NCI-H524 treated with DMSO at 0.1 percent for 48 hours (cell line): ENCODE measurements at places on chromosomes 16 and 17.
A peak's percentile ranks its signal among the peaks of the same experiment; 100 is the strongest.

DNA sequence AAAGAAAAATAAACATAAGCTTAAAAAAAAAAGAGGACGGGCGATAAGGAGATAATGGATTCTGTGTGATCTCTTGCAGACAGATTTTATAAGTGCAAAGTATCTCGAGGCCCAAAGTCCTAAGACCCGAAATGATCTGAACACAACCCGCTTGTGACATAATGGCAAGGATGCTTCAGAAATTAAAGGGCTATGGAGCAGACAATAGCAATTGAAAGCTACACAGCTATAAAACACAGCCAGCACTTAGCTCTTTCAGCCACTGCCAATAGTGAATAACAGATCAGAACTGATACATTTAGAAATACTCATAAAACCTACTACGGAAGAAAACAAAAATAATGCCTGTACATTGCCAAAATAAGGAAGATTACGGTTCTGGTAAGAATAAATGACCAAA is 117.5 kb downstream of the ZFHX3 start:
- DNase-seq = no peak

GRCh38 chr16:57608462-57609113 is 19.8 kb upstream of the ADGRG1 start:
- DNase-seq = no peak

DNA sequence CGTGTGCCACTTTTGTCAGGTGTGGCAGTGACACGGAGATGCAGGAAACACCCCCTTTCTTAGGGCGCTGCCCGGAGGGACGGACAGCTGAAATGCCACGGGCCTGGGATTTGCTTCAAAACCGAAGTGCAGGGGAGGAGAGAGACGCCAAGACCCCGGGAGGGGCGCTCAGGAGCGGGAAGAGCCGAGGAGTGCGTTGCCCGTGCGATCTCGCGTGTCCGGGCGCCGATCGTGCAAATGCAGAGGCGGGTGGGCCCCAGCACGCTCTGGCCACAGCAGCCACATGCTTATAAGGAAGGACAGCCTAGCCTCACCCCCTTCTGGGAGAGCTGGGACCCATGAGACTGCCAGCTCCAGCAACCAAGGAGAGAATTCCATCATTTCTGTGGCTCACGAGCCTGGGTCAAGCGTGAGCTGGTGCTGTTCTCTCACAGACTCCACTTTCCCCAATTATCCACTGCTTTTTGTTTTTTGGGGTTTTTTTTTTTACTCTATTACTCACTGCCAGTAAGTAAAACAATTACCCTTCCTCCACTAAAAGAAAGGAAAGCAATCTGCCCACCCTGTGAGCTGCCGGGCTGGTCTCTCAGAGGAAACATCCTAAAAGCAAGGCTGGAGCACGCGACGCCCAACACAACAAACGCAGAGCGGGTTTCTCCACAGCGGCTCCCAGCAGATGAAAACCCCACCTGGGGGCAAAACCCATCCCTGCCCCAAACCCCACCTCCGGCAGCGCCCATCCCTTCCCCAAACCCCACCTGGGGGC is 27.2 kb upstream of the C16orf95 start:
- DNase-seq = no peak

- no peak for DNase-seq
Measured at GRCh38 chr17:37056622-37057021, 107.9 kb downstream of the AATF start.

DNA sequence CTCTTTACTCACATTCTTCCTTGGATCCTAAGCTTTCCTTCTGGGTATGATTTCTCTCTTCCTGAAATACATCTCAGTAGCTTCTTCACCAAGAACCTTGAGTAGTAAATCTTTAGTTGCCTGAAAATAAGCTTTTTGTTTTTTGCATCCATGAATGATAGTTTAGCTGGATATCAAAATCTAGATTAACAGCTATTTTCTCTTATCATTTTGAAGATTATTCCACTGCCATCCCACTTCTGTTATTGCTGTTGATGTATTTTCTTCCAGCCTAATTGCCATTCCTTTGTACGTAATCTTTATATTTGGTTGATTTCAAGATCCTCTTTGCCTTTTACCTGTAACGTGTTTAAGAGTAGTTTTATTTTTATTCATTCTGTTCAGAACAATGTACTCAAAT is 7.6 kb upstream of the FBXO39 start:
- no peak for DNase-seq

- no peak for DNase-seq
Measured at GRCh38 chr17:49382556-49382955, 20.5 kb upstream of the ZNF652 start.

- no peak for DNase-seq
Measured at GRCh38 chr17:41621916-41622315, 2.5 kb downstream of the KRT17 start.

GRCh38 chr17:17161759-17162158 is 44.4 kb downstream of the PLD6 start:
- no peak for DNase-seq

GRCh38 chr17:30378241-30378824 is 394 bp upstream of the CPD start:
- DNase-seq = no peak

DNA sequence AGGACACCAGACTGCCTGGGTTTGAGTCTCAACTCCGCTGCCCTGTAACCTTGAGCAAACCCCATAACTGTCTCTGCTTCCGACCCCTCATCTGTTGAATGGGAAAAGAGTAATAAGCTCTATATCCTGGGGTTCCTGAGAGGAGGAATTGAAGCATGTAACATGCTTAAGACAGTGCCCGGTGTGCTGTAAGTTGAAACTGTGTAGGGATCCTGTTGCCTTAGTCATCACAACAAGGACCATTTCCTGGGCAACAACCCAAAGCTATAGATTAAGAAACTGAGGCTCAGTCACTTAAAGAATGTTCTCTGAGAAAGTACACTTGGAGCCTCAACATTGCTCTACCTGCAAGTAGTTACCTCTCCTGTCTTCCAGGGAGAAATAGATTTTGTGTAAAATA is 23.0 kb downstream of the CDH13 start:
- DNase-seq = no peak

DNA sequence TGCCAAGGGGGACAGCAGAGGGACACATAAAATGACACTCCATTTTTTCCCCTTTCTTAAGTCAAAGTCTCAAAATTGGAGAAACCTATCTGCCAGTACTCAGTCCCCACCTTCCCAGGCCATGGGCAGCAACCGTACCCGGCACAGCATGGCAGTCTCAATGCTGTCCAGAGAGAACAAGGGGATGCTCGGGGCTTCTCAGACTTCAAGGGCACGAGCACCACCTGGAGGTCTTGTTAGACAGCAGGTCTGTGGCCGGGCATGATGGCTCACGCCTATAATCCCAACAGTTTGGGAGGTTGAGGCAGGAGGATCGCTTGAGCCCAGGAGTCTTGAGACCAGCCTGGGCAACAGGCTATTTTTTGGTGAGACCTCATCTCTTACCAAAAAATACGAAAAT is 3.2 kb downstream of the DNAH17 start:
- no peak for DNase-seq

- DNase-seq = no peak
Measured at GRCh38 chr17:43830510-43831140, 2.3 kb downstream of the MPP3 start.

DNA sequence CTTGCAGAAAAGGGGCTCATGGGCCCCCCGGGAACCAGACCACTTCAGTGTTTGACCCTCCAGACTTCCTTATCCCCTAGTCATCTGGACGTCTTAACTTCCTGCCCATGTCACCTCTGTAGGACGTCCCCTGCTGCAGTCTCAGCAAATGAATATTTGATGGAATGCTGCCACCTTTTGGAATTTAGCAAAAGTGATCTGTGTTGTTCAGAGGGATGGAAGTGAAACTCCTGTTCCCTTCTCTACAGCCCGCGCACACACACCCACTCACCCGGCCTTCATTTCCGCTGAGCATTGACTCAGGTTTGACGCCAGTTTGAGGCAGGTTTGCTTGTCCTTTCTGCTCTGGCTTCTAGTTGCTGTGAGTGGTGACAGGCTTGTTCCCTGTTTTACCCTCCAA is 507.2 kb upstream of the EEF2KMT start:
- DNase-seq = no peak

GRCh38 chr16:50697881-50698767 is 4.7 kb downstream of the NOD2 start:
- no peak for DNase-seq

GRCh38 chr16:83781-84615 is 6.0 kb downstream of the MPG start:
- no peak for DNase-seq

DNA sequence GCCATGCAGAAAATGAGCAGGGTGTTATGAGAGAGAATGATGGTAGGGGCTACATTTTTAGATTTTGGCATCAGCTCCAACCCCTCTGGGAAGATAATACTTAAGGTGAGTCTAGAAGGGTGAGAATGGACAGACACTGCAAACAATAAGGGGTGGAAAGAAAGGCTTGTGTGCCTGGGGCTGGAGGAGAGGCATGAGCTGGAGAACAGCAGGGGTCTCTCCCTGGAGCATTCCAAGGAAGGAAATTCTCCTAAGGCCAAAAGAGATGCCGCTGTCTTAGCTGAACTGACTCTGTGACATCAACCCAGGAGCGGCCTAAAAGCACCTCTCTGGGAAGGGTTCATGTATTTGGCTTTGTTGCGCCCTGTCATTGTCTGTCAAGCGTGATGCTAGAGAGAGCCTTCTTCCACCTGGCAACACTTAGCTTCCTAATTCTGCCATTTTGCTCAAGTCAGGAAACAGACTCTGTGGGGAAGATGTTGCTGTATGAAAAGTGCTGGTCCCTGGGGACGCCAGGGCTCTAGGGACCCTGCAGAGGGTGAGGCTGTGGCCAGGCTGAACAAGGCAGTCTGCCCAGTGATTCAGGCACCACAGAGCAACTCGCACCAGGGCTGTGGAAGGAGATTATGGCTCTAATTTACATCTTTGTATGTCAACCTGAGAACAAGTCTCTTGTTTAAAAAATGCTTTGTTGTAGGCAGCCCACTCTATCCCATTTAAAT is 225.7 kb downstream of the CBLN1 start:
- no peak for DNase-seq

DNA sequence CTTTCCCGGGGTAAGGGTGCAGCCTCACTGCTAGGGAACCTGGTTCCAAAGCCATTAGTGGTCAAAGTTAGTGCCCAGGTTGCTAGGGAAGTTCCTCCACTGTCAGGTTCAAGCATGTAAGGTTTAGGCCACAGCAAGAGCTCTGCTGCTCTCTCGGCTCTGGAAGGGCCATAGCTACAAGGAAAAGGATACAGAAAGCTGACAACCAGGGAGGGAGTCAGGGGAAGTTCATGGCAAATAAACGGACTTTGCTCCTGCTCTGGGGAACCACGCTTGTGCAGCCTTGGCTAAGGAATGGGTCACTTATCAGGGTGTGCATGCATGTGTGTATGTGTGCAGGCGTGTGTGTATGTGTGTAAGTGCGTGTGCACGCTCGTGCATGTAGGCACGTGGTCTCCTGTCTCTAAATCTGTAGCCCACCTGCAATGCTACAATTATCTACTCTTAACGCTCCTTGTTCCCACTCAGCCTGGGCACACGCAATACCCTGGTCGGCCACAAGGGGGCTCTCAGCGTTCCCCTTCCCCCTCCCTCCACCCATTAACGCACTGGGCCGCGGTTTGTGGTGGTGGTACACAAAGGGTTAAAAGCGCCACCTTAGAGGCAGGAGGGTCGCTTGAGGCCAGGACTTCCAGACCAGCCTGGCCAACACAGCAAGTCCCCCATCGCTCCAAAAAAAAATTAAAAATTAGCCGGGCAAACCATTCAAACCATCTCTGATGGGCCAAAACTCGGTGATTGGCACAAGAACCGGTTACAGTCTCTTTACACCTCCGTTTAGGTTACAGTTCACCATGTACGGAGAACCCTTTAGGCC is 48.4 kb upstream of the KDM8 start:
- peak; percentile 6 for DNase-seq

DNA sequence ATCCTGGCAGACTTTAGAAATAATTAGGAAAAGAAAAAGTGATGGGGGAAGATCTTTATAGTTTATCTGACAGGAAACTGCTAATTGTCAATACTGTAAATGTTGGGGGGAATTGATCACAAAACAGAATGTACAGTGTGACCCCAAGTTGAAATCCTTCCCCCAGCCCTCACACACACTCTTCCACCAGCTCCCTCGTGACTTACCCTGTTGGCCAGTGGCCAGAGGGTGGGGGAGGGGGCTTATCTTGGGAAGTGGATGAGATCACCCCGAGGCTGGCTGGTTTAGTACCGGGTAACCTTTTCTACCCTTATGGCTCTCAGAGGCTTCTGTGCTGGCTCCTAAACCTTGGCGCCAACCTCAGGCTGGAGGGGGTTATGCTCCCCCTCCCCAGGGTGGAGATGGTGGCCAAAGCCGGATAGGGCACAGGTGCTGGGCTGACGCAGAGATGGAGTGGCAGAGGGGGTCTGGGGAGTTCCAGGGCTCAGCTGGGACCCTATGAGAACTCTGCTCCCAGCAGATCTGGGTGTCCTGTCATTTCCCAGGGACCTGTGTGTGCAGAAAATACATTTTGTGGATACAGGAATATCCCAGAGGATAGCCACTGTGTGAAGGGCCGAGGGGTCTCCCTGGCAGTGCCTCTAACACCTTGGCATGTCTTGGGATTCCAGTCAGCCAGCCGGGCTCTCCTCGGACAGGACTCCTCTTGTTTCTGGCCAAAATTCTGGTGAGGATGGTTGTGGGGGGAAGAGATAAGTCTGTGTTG is 18.6 kb downstream of the CDH16 start:
- DNase-seq = peak; percentile 62

- DNase-seq = no peak
Measured at GRCh38 chr17:76871668-76872067, 3.5 kb downstream of the MGAT5B start.

GRCh38 chr16:86117756-86118155 is 218.8 kb downstream of the IRF8 start:
- no peak for DNase-seq

GRCh38 chr16:58859958-58860669 is 126.0 kb upstream of the GOT2 start:
- DNase-seq = no peak

GRCh38 chr17:82287013-82287867 is 13.7 kb upstream of the CSNK1D start:
- DNase-seq = no peak

- no peak for DNase-seq
Measured at GRCh38 chr17:64599187-64599676, 62.9 kb downstream of the SMURF2 start.

DNA sequence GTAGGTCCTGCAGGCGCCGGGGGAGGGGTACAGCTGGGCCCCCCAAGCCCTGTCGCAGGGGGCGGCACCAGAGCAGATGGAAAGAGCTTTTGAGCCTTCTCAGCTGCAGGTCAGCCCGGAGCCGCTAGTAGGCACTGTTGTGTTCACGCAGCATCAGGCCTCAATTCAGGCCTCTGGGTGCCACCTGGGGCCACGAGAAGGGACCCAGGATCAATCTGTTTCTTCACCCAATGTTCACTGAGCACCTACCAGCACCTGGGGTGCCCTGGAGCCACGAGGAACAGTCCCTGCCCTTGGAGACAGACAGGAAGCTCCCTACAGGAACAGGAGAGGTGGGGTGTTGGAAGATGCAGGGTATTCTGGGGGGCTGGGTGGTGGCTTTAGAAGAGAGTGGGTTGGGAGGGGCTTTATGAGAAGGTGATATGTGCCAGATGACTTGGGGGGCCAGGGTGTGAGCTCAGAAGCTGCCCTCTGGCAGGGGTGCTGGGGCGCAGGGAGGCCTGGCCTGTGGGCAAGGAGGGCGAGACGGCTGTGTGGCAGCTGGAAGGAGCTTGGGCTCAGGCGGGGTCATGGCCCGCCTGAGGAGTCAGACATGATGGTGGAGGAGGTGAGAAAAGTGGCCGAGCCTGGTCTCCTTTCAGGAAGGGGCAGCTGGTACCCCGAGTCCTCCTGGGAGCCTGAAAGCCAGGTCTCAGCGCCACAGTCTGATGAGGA is 121.9 kb upstream of the GSE1 start:
- DNase-seq = no peak
